HCT116 (cell line): ENCODE measurements at places on chromosomes 2 and 18. TPM values are rescaled to one million over a fixed set of nuclear protein-coding genes. Genes with fewer than 3 reads are reported as not detected.

DNA sequence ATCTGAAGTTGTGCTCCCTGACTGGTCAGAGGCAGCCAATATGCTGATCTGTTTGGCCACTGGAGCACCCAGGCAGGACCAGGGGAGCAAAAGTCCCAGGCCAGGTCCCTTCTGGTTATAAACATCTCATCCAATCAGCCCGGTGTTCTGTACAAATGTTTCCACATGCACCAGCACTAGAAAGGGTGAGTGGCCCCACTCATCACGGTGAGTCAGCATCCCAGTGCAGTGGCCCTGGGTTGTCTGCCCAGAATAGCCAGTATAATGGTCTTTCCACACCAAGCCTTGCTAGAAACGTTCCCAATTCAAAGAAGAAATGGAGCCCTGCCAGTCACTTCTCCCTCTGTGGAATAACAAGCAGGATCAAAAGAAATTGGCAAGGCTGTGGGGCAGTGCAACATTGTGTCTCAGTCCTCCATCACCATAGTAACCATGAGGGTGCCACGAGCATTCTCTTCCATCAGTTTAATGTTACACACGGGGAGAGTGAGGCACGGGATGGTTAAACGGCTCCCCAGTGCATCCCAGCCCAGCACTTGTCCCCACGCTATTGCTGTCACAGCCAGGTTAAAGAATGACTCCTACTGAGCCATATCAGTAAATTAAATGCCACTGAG, 174.9 kb downstream of the SEPTIN10 start:
- no peak for DNase-seq
- no peaks in the 10 kb centered on the region for H3K36me3 ChIP-seq
- H3K4me1 ChIP-seq: peaks cover 5% of the 10 kb centered on the region; the same call in 1 of the 2 replicates
- H3K27me3 ChIP-seq: no peaks in the 10 kb centered on the region
- H3K4me3 ChIP-seq: no peak overlapping the region
- no peak overlapping the region for H3K27ac ChIP-seq

GRCh38 chr18:3525870-3526420, 76.0 kb downstream of the TGIF1 start:
- no peak overlapping the region for H3K27ac ChIP-seq
- H3K27me3 ChIP-seq: no peaks in the 10 kb centered on the region
- H3K4me3 ChIP-seq: no peak overlapping the region
- no peak for DNase-seq

- no peaks in the 10 kb centered on the region for H3K27me3 ChIP-seq
- no peaks in the 10 kb centered on the region for H3K36me3 ChIP-seq
- no peak overlapping the region for H3K27ac ChIP-seq
These were observed 138.7 kb upstream of the CCDC150 start for GRCh38 chr2:196500686-196501431.

GRCh38 chr2:191180713-191181112, 29.9 kb upstream of the STAT4 start:
- H3K27me3 ChIP-seq: no peaks in the 10 kb centered on the region
- H3K4me1 ChIP-seq: no peaks in the 10 kb centered on the region
- no peak overlapping the region for H3K27ac ChIP-seq
- H3K36me3 ChIP-seq: no peaks in the 10 kb centered on the region

DNA sequence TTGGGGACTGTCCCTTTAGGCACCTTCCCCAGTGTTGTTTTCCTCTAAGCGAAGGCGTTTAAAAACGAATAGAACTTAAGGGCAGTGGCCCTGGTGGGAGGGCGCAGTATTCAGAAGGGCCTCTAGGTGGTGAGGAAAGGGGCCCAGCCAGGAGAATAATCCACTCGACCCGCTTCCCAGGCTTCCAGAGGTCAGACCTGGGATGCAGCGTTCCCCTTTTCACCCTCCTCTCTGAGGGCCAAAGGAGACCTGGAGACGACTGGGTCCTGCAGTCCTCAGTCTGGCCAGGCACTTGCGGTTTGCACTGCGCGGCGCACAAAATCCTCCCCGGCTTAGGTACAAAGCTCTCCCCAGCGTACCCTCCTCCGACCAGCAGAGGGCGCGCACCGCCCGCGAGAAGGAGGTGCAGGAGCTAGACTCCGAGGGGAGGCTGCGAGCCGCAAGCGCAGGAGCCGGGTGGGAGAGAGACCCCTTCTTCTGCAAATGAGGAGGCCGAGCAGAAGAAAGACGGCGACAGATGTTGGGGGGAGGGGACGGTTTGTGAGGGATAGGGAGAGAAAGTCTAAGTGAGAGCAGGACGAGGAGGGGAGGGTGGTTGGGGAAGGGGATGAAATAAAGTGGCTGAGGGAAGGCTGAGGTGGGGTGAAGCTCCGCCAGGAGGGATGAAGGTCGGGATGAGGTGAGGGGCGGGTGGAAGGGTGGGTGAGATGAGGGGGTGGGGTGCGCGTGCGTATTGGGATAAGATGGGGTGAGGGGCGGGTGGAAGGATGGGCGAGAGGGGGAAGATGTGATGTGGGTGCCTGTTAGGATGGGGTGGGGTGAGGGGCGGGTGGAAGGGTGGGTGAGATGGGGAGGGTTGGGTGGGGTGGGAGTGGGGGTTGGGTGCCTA, 4.9 kb downstream of the FEV start:
- H3K36me3 ChIP-seq: no peaks in the 10 kb centered on the region
- peak overlapping the region; percentile 54 for H3K4me3 ChIP-seq
- peaks cover 10% of the 10 kb centered on the region; the same call in 1 of the 2 replicates for H3K4me1 ChIP-seq

DNA sequence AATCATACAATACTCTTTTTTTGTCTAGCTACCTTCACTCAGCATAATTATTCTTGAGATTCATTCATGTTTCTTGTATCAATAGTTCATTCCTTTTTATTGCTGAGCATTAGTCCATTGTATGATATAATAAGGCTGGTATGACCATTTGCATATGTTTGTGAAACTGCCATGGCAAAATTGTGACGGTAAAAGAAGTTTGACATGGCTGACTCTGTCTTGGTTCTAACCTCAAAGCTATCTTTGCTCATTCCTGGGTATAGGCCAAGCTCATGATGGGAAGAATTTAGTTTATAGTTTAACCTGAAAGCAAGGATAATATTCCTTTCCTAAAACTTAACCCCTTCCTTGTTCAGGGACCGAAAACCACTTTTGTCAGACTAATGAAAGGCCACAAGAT, 46.4 kb downstream of the COMMD1 start:
- H3K4me1 ChIP-seq: peaks cover 10% of the 10 kb centered on the region
- H3K36me3 ChIP-seq: no peaks in the 10 kb centered on the region
- H3K27me3 ChIP-seq: no peaks in the 10 kb centered on the region
- DNase-seq: no peak
- no peak overlapping the region for H3K4me3 ChIP-seq
- no peak overlapping the region for H3K27ac ChIP-seq

DNA sequence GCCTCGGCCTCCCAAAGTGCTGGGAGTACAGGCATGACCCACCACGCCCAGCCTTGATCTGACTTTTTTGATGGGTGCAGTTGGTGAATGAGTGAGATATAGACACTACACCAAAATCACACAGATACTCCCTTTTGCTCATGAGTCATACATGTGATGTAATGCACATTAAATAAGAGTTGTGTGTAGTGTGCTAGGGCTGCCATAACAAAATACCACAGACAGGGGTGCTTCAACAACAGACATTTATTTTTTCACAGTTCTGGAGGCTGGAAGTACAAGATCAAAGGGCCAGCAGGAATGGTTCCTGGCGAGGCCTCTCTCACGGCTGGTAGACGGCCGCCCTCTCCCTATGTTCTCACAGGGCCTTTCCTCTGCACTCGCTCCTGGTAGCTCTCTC, 46.6 kb downstream of the GBX2 start:
- H3K36me3 ChIP-seq: 0 out of 2 replicates have a peak, but pooled peaks cover 4% of the 10 kb centered on the region
- H3K27ac ChIP-seq: no peak overlapping the region
- no peaks in the 10 kb centered on the region for H3K4me1 ChIP-seq
- no peak for DNase-seq

DNA sequence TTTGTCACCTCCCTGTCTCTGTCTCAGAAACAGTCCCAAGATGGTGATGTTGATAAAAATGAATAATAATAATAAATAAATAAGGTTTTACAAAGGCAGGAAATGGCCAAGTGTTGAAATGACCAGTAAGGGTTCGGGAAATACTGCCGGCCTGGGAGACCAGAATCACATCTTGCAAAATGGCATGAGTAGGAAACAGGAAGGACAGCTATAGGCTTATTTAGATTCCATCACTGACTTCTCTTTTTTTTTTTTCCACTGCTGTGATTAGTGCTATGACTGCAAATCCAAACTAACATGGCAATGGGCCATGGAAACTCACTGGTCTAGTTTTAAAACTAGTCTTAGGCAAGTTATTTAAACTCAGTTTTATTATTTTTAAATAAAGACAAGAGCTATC, 60.6 kb downstream of the SCN1A start:
- H3K27me3 ChIP-seq: peaks cover 35% of the 10 kb centered on the region
- H3K27ac ChIP-seq: no peak overlapping the region
- no peaks in the 10 kb centered on the region for H3K36me3 ChIP-seq
- H3K4me1 ChIP-seq: no peaks in the 10 kb centered on the region
- no peak overlapping the region for H3K4me3 ChIP-seq
- DNase-seq: no peak

DNA sequence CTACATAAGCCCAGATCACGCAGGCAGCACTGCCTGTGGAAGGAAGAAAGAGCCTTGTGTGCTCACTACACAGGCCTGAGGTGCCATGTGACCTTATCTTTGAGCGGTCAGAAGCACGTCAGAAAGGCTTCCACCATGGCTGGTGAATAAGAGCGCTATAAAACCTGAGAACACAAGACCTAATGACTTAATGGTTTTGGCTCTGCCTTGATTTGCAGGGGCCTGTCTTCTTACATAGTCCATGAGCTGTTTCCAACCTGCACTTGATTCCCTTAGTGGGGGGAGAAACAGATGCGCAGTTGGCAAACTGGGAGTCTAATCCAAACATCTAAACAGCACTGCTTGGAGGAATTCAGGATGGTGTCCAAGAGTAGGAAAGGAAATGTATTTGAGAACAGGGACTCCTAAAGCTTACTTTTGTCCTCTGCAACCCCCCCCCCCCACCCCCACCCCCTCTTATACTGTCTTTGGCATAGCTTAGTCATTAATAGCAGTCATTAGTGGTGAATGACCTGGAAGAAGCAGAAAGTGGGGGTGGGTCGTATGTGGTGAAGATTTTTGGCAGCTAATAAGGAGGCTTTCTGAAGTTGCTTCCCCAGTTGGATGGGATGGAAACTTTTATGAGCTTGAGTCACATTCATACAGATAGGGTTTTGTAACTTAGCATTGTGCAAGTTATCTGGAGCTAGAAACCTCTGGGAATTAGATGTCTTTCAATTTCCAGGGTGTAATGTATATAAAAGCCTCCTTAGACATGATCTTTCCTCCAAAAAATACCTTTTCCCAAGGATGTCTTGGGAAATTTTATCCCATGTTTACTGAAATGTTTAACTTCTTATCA, 454.1 kb downstream of the MEIS1 start:
- H3K4me3 ChIP-seq: no peak overlapping the region
- H3K4me1 ChIP-seq: no peaks in the 10 kb centered on the region
- H3K27ac ChIP-seq: no peak overlapping the region

The TRIM54 gene
- 2.0 TPM for total RNA-seq

The MDH1B gene
- total RNA-seq: 3.7 TPM

The C18orf54 gene
- 10.0 TPM for total RNA-seq

The NOSTRIN gene
- 3.1 TPM for total RNA-seq
